ENCODE measurements at places on chromosomes 16 and 17. TPM values are rescaled to one million over a fixed set of nuclear protein-coding genes. Genes with fewer than 3 reads are reported as not detected.

The HASPIN gene
- 0.69 TPM for polyA plus RNA-seq

The C16orf89 gene
- 6.6 TPM for polyA plus RNA-seq

The CSH2 gene
- not detected for polyA plus RNA-seq

The OR1E1 gene
- polyA plus RNA-seq: not detected

DNA sequence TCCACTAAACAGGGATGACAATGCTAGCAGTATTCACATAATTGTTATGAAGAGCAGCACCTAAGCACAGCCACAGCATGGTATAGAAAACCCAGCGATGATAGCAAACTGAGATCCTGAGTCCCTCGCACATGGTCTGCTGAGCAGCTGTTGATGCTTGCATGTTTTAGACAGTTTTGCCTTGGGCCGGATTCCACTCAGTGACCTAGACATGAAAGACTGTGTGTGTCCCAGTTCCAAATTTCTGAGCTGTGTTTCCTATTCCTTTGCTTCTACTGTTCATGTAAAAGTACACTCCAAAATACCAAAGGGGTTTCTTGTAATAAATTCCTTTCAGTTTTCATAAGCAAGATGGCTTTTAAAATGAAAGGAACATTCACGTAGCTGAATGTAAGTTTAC, 30.8 kb upstream of the CMTR2 start:
- H3K4me1 ChIP-seq: no peaks in the 10 kb centered on the region
- no peak overlapping the region for H3K4me3 ChIP-seq
- no peaks in the 10 kb centered on the region for H3K27me3 ChIP-seq
- H3K27ac ChIP-seq: no peak overlapping the region

GRCh38 chr16:66933776-66934137, 445 bp downstream of the CIAO2B start:
- peaks cover 30% of the 10 kb centered on the region for H3K36me3 ChIP-seq
- peak overlapping the region; percentile 85 for H3K4me3 ChIP-seq
- no peak for DNase-seq
- H3K4me1 ChIP-seq: peaks cover 30% of the 10 kb centered on the region
- H3K27ac ChIP-seq: peak overlapping the region; percentile 92

- H3K4me1 ChIP-seq: peaks cover 87% of the 10 kb centered on the region
- no peak overlapping the region for H3K4me3 ChIP-seq
- H3K27me3 ChIP-seq: no peaks in the 10 kb centered on the region
- peaks cover 14% of the 10 kb centered on the region for H3K36me3 ChIP-seq
- peak overlapping the region; percentile 73 for H3K27ac ChIP-seq
- DNase-seq: peak; percentile 79
Measured at GRCh38 chr17:38879878-38880665, 10.2 kb downstream of the LASP1 start.

DNA sequence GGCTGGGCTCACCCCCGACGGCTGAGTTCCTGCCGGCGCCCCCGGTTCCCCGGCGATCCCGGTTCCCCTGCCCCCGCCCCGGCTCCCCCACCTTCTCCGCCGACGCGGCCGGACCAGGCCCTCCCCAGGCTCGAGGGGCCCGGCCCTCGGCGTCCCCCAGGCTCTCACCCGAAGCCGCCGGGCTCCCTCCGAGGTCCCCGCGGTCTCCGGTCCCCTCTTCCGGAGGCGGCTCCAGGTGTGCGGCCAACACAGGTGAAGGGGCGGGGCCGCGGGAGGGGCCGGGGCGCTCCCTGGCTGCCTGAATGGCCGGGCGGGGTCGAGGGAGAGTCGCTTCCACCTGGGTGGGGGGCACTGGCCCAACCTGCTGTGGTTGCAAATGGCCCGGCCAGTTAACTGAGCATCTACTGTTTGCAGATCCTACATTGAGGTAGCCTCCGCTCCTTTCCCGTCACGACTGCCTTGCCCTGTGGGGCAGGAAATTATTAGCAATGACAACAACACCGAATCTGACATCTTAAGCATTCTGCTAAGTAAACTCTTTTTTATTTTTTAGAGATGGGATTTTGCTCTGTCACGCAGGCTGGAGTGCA, at the start of gene BICDL2:
Gene BICDL2, minus strand, starts transcription at position 219 of the 590 bp plus-strand sequence. CDS start 1,448 bp downstream, outside the sequence.
- H3K27me3 ChIP-seq: peaks cover 100% of the 10 kb centered on the region
- no peak for DNase-seq
- no peak within 1 kb of the TSS for H3K4me3 ChIP-seq
- peak within 1 kb of the TSS; percentile 18 for H3K27ac ChIP-seq

- H3K4me3 ChIP-seq: no peak overlapping the region
- no peaks in the 10 kb centered on the region for H3K27me3 ChIP-seq
- H3K36me3 ChIP-seq: no peaks in the 10 kb centered on the region
- H3K4me1 ChIP-seq: no peaks in the 10 kb centered on the region
- no peak overlapping the region for H3K27ac ChIP-seq
- DNase-seq: no peak
Measured at GRCh38 chr16:72195609-72196008, 23.7 kb upstream of the PMFBP1 start.

Measured in sigmoid colon (tissue), 7 donors.